Stromal cell of bone marrow (primary cell): ENCODE measurements at places on chromosomes 11 and 22.

- no peak for DNase-seq
These were observed 7.6 kb upstream of the FJX1 start for GRCh38 chr11:35610631-35611030.

- peak; percentile 26 for DNase-seq
These were observed 1.2 kb downstream of the DPAGT1 start for GRCh38 chr11:119100246-119100970.

- DNase-seq: no peak
These were observed 34.2 kb downstream of the ELMOD1 start for GRCh38 chr11:107624983-107625684.

DNA sequence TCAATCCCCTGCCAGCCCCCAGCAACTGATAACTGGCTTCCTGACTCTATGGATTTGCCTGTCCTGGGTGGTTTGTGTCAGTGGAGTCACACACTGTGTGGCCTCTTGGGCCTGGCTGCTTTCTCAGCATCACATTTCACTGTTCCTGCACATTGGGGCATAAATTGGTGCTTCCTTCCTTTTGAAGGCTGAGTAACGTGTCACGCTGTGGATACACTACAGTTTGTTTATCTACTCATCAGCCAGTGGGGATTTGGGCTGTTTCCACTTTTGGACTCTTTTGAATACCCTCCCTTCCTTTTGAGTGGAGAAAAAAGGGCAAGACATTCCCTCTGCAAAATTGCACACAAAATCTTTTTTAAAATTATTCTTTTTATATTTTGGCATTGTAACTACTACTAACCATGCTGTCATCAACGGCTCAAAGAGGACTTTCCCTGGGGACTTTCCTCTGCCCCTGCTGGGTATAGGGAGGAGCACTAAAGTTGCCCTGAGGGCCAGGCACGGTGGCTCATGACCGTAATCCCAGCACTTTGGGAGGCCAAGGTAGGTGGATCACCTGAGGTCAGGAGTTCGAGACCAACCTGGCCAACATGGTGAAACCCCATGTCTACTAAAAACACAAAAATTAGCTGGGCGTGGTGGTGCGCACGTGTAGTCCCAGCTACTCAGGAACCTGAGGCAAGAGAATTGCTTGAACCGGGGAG is 7.8 kb upstream of the CELSR1 start:
- DNase-seq: no peak

DNA sequence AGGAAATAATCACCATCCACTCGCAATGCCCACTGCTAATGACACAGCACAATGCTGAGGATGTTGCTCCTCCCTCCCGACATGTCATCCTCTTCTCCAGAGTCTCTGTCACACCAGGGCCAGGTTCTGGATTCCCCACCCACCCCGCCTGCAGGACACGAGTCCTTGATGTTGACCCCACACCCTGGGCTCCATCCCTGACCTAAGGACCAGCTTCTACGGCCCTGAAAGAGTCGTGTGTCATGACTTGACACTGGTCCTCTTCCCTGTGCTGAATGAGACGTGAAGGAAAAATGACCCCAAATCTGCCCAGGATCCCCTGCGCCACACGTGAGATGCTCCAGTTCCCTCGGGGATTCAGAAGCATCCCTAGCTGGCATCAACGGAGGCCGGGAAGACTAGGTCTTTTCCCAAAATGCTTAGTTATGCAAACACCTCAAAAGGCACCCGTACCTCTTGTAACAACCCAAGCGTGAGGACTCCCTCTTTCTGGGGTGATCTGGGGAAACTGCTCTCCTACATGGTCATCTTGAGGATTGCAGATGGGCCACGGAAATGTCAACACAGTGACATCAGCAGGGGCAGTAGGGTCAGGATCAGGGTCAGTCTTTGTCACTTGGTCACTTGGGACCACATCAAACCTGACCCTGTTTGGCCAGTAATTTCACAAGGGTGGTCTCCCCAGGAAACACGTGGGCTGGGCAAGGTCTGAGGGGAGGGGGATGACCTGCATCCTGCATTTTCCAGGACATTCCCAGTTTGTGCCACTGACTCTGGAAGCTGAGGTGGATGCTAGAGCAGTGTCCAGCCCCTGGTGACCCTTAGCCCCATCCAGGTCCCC is 42.0 kb downstream of the IGLL5 start:
- DNase-seq: no peak

- no peak for DNase-seq
These were observed 1565.5 kb upstream of the RAG2 start for GRCh38 chr11:38163526-38163925.

GRCh38 chr11:17171916-17172315 is 35.9 kb downstream of the PIK3C2A start:
- DNase-seq: no peak

DNA sequence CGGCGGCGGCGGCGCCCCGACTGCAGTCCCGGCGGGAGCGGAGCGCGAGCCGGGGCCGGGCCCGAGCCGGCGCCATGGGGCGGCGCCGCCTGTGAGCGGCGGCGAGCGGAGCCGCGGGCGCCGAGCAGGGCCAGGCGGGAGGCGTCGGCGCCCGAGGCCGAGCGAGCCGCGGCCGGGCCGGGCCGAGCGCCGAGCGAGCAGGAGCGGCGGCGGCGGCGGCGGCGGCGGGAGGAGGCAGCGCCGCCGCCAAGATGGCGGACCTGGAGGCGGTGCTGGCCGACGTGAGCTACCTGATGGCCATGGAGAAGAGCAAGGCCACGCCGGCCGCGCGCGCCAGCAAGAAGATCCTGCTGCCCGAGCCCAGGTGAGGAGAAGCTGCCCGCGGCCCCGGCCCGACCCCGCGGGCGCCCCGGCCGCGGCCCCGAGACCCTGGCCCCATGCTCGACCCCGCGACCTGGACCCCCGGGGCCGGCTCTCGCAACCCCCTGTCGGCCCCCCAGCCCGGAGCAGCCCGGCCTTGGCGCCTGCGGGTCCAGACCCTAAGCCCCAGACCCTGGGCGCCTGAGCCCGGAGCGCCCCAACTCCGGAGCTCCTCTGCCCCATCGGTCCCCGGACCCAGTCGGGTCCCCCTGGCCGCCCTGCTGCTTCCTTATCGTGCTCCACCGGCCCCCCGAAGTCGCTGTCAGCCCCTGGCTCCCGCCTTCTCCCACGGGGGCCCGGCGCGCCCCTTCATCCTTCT is at the start of gene GRK2:
TSS of gene GRK2 (plus strand) at position 25 of the 739 bp plus-strand sequence. CDS start at position 252, 227 bp downstream.
- no peak for DNase-seq

DNA sequence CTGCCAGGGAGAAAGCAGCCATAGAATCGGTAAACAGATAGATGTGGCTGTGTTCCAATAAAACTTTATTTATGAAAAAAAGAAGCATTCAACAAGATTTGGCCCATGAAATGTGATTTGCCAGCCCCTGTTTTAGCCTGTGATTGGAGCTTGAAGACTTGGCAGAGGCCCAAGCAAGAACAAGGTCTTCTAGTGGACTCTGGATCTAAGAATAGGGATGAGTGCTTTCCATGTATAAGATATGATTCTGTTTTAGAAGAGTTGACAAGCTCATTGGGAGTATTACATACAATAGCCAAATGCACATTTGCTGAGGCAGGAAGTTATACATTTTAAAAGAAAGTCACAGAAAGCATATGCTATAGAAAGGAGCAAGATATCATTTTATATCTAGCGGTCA is 175.6 kb upstream of the LUZP2 start:
- DNase-seq: no peak

DNA sequence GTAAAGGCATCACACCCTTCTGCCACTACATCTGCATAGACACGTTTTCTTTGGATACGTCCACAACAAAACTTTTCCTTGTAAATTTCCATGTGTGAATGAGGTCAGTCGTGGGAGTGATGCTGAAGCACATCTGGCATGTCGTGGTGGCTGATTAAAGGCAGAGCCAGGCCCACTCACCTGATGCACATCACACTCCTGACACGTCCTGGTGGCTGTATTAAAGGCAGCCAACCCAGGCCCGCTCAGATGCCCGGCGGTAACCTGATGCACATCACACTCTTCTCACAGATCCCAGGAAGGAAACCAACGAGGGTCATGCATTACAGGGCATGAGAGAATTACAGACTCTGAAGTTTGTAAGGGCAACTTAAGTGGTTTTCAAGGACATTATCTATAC is 321.6 kb upstream of the B3GAT1 start:
- no peak for DNase-seq

- no peak for DNase-seq
These were observed 9.4 kb downstream of the IFITM10 start for GRCh38 chr11:1740786-1741530.

- DNase-seq: no peak
These were observed 5.0 kb upstream of the CCDC88B start for GRCh38 chr11:64334764-64335735.

GRCh38 chr11:61010466-61011228 is 39.2 kb downstream of the CD6 start:
- no peak for DNase-seq

DNA sequence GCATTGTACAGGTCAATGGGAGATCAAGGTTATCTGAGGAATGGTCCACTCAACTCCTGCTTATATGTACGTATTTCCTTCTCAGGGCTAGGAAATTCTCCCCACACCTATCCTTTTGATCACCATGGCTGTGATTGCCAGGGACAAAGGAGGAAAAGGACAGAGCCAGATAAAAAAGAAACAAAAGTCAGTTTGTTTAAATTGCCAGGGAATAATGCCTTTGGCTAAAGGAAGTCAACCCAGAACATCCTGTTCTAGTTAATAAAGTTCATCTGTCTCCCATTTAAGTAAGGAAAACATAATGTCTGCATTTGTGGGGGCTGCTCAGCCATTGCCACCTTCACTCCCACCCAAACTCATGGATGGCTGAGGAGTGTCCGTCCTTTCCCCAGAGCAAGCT is 124.7 kb downstream of the ME3 start:
- DNase-seq: no peak

- DNase-seq: peak; percentile 90
These were observed 26.5 kb downstream of the ABTB2 start for GRCh38 chr11:34331329-34331728.

DNA sequence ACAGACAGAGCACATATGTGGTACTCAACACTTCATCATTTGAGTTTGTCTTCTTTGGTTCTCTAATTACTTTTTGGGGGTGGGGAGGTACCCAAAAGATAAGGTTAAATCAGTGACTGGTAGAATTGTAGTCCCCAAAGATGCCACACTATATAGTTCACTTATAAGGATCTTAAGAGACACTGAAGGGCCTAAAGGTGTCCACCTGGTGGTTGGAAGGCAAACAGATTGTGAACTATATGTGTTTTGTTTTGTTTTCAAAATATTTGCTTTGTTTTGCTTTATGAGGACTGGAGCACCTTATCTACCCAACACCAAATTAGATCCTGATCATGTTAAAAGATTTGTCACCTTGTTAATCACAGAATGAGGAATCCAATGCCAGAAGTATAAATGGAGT is 136.1 kb downstream of the DCDC1 start:
- DNase-seq: no peak

- no peak for DNase-seq
These were observed 214.2 kb downstream of the LARGE1 start for GRCh38 chr22:33706100-33706499.

DNA sequence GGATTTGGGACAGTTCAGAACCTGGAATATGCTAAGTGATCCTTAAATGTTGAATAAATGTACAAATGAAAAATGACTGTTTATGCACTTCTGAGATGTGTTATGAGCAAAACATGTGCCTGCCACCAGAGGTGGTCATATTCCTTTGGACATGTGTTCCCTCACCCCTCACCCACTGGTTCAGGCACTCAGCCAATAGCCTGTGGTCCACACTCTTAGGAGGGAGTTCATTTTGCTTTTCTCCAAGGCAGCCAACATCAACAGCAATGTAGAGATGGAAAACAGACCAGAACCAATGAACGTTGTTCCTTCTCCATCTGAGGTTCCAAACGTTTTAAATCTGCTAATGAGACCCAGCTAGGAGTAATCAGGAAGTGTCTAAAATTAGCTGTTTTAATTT is 44.0 kb downstream of the RPUSD4 start:
- no peak for DNase-seq

- DNase-seq: no peak
These were observed 35.6 kb downstream of the KCNC1 start for GRCh38 chr11:17770048-17770652.

- DNase-seq: no peak
These were observed 193.4 kb downstream of the CASP12 start for GRCh38 chr11:104704888-104705287.

GRCh38 chr22:48556222-48556621 is 1271.5 kb downstream of the BRD1 start:
- DNase-seq: no peak

- DNase-seq: no peak
These were observed 7.8 kb downstream of the OR8B12 start for GRCh38 chr11:124535552-124536232.

DNA sequence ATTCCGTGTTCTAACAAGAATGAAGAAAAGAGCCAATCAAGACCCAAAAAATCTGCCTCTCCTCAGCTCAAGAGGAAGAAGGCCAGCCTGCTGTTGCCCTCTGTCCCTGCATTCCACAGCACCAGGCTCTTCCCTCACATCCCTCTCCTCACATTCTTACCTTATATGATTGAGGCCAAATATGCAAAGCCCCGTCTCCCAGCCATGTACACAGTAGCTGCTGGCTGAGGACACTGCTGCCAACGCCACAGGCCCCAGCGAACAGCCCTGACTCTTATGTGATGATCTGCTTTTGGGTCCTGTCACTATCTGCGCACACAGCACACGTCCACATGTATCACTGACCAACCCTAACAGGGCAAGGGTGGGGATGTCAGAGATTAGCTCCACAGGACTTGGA is 60.2 kb downstream of the MICAL3 start:
- no peak for DNase-seq

DNA sequence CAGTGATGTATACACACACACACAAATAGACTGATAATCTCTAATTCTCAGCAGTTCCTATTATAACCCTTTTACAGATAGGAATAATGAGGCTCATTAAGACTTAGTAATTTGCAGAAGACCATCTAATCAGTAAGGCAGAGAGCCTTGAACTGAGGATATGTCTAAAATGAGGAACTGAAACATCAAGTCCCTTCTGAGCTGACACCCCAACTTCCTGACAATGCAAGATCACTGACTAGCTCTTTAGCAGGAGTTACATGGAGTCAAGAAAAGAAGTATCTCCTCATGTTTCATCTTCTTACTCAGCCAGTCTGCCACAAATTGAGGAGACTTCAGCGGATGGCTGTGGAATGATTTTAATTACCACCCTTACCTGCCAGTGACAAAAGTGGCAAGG is 193.0 kb downstream of the MSANTD4 start:
- DNase-seq: no peak

DNA sequence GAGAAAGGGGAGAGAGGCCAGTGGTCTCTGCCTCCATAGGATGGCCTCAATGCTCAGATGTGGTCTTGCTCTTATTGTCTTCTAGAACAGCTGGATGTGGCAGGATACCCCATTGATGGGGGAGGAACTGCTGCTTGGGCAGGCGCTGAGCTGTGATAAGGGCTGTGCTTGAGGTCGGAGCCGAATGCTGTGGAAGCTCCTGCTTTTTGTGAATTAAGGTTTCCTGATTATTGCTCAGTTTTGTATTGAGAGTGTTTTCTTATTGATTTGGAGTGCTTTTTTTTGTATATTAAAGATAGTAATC is 57.2 kb downstream of the CABIN1 start:
- no peak for DNase-seq

- no peak for DNase-seq
These were observed 13.6 kb downstream of the GNB1L start for GRCh38 chr22:19840955-19841640.
